ENCODE measurements at places on chromosomes 12 and 14.
A peak's percentile ranks its signal among the peaks of the same experiment; 100 is the strongest.

DNA sequence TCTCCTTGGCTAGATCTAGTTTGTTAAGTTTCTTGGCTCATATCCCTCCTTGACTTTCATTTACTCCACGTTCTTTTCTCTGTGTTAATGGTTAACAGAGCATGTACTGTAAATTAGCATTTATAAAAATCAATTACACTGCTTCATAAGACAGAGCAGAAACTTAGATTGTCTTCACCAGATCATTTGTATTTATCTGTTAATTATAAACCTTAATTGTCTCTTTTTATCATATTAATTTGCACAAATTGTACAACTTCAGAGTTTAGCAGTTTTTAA lies 221.2 kb upstream of the EGLN3 start:
- DNase-seq = no peak

GRCh38 chr14:50320283-50320682 lies 8.2 kb downstream of the DMAC2L start:
- DNase-seq = peak; percentile 89

DNA sequence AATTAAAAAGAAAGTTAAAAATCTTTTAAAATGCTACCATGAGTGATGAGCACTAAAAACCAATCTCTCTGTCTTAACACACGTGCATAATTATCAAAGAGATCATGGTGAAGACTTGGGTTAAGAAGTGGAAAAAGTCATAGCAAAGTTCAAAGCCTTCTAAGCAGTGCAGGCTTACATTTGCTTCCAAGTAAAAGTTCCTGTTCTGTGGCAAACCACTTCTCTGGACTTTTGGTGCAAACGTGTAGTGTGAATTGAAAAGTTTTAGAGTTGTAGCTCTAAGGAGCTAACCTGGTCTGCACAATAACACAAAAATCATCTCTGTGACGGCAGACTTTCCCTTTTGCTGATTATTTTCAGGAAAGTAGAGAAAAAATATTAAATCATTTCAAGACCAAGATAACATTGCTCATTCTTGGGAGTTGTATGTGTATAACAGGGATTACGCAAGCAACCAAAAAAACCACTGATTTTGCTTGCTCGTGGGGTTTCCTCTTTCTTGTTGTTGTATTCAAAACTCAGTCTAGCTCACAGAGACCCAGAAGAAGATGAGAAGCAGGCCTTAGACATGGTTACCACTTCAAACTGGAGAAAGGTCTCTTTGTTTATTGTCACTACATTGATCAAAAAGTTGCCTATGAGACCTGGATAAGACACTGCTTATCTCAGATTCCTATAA lies 2.3 kb upstream of the GLIPR1 start:
- DNase-seq = peak; percentile 28

DNA sequence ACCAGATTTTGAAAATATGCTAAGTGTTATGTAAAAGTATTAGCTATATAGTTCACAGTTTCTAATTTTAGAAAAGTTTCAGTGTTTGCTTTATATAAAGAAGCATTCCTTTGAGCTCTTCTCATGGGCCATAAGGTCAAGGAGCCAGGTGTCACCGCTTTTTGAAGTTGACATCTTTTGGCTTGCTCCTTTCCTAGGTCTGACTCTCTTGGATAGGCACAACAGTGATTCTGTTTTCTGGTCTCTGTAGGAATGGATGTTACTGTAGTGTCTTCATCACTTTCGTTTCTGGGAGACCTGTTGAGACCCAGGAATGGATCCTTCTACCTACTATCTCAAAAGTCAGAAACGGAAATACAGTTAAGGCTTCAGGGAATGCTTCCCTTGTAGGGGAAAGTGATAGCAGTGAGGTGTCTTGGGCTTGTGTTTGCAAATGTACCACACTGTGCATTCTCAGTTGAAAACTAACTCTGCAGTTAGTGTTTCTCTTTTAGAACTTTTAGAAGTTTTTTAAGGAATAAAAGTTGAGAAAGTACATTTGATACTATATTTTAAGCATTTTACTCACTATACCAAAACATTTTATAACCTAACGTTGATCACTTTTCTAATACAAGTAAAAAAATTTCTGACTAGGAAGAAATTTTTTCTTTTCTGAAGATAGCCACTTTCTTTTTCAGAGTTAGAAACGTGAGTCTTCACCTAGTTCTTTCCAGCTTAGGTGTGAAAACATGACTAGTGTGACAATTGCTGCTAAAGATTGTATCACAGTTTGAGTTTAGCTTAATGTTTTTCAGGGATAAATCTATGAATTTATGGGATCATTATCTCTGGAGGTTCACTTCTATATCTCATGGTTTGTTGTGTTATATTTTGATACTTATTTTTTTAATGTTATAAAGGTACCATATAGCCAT lies 20.8 kb downstream of the VRK1 start:
- no peak for DNase-seq

- DNase-seq = no peak
Measured at GRCh38 chr12:62882140-62882539, 52.8 kb downstream of the PPM1H start.

- no peak for DNase-seq
Measured at GRCh38 chr12:1702713-1703112, 11.8 kb downstream of the ADIPOR2 start.

DNA sequence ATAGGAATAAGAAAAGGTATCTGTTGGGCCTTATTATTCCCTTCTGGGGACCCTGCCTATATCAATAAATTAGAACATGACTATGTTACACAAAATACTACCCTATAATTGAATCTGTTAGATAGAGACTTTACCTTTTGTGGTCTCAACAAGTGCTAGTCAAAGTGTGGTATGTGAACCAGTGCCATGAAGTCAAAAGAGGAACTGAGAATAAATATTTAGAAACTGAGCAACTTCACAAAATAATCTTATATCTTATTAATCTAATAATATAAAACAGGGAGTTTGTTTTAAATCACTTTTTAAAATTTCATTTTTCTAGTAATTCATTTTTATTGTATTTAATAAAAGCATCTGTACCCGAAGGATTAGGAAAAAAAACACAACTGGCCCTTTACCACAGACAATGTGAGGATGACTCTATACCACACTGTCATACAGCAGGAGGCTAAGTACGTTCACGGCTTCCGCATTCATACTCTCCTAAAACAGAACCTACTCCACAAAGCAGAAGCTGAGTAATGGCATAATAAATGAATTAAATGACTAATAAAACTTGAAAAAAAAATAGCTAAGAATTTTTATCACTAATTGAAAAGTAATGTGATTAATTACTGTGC lies 42.1 kb downstream of the SEC23A start:
- no peak for DNase-seq

DNA sequence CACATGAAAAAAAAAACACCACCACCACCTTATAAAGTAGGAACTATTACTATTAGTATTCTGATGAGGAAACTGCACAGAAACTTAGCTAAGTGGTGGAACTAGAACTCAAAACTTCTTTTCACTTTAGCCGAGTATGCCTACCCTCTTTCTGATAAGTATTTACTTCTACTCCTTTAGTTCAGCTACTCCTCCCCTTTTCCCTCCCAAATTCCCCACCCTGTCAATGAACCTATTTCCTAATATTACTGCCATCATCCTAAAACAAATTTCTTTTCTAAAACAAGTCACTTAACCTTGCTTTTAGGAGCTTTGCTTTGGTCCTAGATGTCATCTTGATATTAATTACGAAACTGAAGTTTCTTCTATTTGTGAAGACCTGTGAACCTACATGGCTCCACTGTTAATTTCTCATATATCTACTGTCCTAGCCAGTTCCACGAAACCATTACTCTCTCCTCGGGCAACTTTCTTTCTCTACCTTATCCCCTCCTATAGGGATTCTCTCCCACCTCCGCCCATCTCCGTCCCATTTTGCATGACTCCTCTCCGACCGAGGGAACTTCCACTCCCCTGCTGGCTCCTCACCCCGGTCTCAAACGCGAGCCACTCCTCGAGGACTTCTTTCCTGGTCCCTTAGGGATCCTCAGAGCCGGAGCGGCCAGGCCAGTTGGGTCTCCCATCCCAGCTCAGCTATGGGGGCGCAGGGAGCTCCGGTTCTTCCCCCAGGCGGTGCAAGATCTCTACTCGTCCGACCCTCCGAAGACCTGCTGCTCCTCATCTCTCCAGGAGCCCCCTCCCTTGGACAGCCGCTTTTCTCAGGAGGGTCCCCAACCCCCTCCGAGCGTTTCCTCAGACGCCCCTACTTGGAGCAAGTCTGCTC lies 1.1 kb downstream of the NUMB start:
- peak; percentile 62 for DNase-seq

- DNase-seq = peak; percentile 70
Measured at GRCh38 chr14:103628684-103629502, at the start of gene KLC1. Gene KLC1 (plus strand): TSS chr14:103629211. CDS start chr14:103654565, 25,354 bp downstream.

- DNase-seq = no peak
Measured at GRCh38 chr12:22527999-22528398, 16.3 kb downstream of the C2CD5 start.

- no peak for DNase-seq
Measured at GRCh38 chr12:85509081-85509856, 229.2 kb downstream of the ALX1 start.

- peak; percentile 90 for DNase-seq
Measured at GRCh38 chr12:52389313-52390207, 4.1 kb upstream of the KRT84 start.

GRCh38 chr12:62700091-62700880 lies 233.7 kb downstream of the MON2 start:
- DNase-seq = no peak

- DNase-seq = no peak
Measured at GRCh38 chr14:70886421-70887206, 20.6 kb upstream of the PCNX1 start.

- no peak for DNase-seq
Measured at GRCh38 chr12:127888943-127889719, 377.8 kb upstream of the TMEM132C start.

DNA sequence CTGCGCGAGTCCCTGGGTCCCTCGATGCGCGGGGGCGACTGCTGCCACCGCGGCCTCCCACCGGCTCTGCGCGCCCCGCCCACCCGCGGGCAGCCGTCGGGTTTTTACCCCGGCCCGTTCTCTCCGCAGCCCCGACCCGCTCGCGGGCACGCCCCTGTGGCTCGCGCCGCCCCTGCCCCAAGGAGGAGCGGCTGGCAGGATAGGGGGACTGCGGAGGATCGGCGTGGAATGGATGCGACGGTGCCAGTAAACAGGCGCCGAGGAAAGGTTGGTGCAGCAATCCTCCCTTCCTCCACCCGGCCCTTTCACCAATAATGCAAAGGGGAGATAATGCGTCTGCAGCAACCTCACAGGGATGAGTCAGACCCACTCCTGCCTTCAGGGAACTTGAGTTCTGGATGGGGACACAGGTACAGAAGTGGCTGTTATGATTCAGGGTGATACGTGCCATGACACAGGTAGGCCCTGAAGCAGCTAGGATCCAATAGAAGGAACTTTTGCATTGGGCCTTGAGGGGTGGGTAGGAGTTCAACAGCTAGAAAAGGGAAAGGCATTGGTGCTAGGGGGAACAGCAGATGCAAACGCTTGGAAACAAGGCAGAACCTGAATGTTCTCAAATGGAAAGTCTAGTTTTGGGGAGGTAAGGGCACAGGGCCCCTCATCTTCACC lies 554 bp upstream of the DEGS2 start:
- peak; percentile 60 for DNase-seq

GRCh38 chr14:49691031-49691430 lies 1.9 kb upstream of the KLHDC1 start:
- no peak for DNase-seq

DNA sequence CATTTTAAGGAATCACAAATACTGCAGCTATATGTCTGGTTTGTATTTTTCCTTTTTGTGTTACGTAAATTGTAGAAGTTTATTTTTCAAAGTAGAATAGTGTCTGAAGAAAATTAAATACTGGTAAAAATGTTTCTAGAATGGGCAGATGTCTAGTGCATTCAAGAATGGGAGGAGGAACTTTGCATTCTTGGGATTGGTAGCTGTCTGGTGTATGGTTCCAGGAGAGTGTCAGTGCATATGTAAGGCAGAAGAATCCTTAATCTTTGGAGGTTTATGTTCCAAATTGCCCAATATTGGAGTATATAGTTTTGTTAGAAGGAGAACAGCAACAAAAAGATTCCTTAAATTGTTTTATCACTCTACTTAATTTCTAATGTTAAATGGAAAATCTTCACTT lies 13.5 kb downstream of the PAPOLA start:
- DNase-seq = no peak

- DNase-seq = peak; percentile 53
Measured at GRCh38 chr12:843609-844008, 91.2 kb downstream of the WNK1 start.

- no peak for DNase-seq
Measured at GRCh38 chr12:72535212-72535990, 263.2 kb downstream of the TRHDE start.

- no peak for DNase-seq
Measured at GRCh38 chr12:77835969-77836368, 5.3 kb downstream of the NAV3 start.

DNA sequence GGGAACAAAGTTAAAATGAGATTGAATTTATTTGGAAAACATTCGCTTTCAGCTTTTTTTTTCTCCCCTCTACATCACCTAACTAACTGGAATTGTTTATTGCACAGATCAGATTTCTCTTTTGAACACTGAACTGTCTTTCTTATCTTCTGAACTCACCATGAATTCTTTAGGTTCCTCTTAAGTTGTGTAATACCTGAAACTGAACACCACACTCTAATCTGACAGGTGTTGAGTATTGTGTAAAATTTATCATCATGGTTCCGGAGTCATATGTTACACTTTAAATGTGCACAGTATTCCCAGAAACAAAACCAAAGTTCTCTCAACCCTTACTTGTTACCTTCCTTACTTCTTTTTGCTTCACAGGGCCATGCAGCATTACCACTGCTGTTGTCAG lies 66.8 kb downstream of the TGFB3 start:
- peak; percentile 18 for DNase-seq

- DNase-seq = no peak
Measured at GRCh38 chr14:101563654-101564443, 2.6 kb downstream of the DIO3 start.

DNA sequence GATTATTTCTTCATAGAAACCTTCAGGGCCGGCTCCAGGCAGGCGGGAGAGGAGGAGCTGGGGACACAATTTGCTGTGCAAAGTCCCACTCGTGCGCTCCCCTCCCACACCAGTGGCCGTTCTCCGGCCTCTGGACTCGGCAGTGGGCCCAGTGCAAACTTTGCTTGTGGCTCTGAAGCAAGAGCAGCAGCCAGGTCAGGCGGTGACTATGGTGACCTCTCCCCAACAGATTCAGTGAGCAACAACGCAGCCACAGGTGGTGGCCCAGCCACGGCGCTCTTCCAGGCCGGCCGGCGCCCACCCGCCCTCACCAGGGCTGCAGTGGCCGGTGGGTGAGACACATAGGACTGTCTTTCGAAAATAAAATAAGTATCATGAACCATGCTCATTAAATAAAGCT lies 29.5 kb downstream of the VPS37B start:
- DNase-seq = no peak

GRCh38 chr12:121582583-121583333 lies 1.9 kb upstream of the KDM2B start:
- DNase-seq = no peak
